ENCODE measurements at places on chromosomes 6 and 20.
A peak's percentile ranks its signal among the peaks of the same experiment; 100 is the strongest.

DNA sequence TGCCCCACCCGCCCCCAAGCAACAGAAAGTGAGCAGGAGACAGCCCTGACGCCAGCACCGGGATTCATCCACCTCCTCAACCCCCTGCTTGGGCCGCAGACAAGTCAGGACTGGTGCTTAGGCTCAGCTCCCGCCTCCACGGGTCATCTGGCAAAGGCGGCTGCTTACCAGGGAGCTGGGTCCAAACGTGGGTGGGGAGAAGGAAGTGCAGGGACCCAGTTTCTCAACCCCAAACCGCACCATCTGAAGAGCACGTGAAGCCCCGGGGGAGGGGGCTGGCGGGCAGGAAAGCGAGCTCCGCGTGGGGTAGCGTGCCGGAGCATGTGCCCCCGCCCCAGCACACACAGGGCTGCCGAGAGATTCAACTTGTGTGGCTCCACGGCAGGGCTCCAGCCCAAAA lies 87.2 kb downstream of the BMP7 start:
- H3K27ac ChIP-seq = no peak overlapping the region
- H3K27me3 ChIP-seq = no peaks in the 10 kb centered on the region
- H3K4me1 ChIP-seq = no peaks in the 10 kb centered on the region
- H3K4me3 ChIP-seq = no peak overlapping the region
- no peak for DNase-seq
- no peaks in the 10 kb centered on the region for H3K36me3 ChIP-seq

DNA sequence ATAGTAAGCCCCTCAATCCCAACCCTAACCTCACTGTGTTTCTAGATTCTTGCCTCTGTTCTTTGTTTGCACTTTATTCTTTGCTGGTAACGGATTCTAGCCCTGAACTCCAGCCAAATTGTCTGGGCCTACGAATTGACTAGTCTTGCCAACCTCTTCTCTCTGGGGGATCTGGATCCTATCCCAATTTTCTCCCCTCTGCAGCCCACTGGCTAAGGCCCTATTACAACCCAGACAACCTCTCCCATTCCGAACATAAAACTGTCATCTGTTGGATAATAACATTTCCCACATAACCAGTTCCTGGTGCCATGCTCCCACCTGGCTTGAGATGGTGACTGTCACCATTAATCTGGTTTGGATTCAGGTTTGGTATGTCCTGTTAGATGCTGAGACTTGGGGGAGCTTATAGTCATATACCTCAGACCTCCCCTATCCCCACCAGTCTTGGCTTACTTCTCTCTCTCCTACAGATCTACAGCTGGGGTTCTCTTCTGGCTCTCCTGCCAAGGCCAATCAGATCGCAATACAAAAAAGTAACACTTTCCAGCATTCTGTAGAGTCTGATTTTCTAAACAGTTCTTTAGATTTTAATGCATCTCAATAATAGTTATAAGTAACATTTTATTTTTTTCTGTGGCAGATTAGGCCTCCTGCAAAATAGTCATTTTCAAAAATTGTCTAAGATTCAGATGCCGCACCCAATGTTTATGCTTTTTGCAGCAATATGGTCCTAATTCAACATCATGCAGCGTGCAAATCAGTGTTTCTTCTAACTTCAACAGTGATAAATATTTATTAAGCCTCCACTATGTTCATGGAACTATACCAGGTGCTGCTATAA lies 29.8 kb upstream of the AHI1 start:
- no peaks in the 10 kb centered on the region for H3K27me3 ChIP-seq
- no peaks in the 10 kb centered on the region for H3K4me1 ChIP-seq
- DNase-seq = no peak
- no peaks in the 10 kb centered on the region for H3K36me3 ChIP-seq
- no peak overlapping the region for H3K27ac ChIP-seq

- H3K36me3 ChIP-seq = peaks cover 35% of the 10 kb centered on the region
- peaks cover 19% of the 10 kb centered on the region for H3K4me1 ChIP-seq
- no peak for DNase-seq
- H3K27ac ChIP-seq = no peak overlapping the region
- H3K27me3 ChIP-seq = no peaks in the 10 kb centered on the region
Observed at GRCh38 chr6:44115866-44116265, 11.4 kb downstream of the MRPL14 start.

DNA sequence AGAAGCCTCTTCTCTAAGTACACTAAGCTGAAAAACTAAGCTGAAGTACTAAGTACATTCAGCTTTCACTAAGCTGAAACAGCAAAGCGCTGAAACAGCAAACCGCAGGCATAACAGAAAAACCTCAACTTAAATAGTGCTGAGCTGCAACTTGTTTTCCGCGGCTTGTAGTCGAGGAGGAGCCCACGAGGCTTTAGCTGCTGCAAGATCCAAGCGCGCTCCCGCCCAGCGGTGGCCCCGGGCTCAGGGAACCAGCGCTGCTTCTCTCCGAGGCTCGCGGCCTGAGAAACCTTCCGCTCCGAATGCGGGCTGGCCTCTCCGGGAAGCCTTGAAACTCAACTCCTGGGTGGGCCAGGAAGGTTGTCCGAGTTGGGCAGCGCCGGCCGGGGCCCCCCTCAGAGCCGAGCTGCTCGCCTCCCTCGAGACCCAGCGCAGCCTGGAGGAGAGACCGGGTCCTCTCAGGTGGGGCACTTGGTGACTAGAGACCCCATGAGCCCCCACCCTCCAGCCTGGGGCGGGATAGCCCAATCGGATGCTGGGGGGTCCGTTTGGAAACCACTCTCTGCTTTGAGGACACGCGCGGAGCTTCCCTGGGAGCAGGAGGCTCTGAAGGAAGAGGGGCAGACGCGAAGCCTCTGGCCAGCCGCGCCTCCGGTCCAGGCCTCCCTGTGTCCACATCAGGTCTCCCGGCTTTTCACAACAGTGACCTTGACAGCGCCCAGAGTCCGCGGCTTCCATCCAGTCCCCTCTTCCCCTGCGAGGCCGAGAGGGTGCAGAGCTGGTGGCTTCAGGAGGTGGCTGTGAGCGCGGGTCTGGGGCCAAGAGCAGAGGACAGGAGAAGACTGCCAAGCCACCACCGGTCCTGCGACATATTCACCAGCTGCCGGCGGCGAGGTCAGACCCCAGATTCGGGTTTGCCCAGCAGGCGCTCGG lies 38.1 kb upstream of the HLA-E start:
- peaks cover 4% of the 10 kb centered on the region for H3K4me1 ChIP-seq
- H3K27ac ChIP-seq = no peak overlapping the region
- H3K27me3 ChIP-seq = peaks cover 25% of the 10 kb centered on the region
- H3K36me3 ChIP-seq = no peaks in the 10 kb centered on the region
- peak overlapping the region; percentile 55 for H3K4me3 ChIP-seq

DNA sequence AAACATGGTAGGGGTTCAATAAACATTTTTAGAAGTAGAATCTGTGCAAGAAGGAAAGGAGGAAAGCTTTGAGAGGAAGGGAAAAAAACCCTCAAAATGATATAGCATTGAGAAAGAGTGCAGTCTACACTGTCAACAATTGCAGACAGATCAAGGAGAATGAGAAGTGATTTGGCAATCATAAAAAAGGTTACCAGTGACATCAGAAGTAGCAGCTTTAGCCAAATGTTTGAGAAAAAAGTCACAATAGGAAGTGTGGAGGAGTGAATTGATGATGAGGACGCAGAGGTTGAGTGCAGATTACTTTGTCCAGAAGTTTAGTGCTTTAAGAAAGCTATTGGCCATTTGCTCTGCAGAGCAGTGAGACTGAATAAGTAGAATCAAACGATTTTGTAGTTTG lies 155.0 kb downstream of the GJA1 start:
- no peak overlapping the region for H3K4me3 ChIP-seq
- no peaks in the 10 kb centered on the region for H3K27me3 ChIP-seq
- H3K4me1 ChIP-seq = peaks cover 33% of the 10 kb centered on the region
- no peak for DNase-seq
- no peak overlapping the region for H3K27ac ChIP-seq

- no peak for DNase-seq
- H3K4me1 ChIP-seq = no peaks in the 10 kb centered on the region
- H3K36me3 ChIP-seq = no peaks in the 10 kb centered on the region
- no peaks in the 10 kb centered on the region for H3K27me3 ChIP-seq
- H3K27ac ChIP-seq = no peak overlapping the region
- H3K4me3 ChIP-seq = no peak overlapping the region
Observed at GRCh38 chr20:39338469-39339376, 376.6 kb downstream of the DHX35 start.

GRCh38 chr20:62367633-62368391 lies 700 bp upstream of the LAMA5 start:
- no peak for DNase-seq
- H3K27me3 ChIP-seq = no peaks in the 10 kb centered on the region
- H3K4me1 ChIP-seq = peaks cover 91% of the 10 kb centered on the region
- H3K36me3 ChIP-seq = no peaks in the 10 kb centered on the region
- peak overlapping the region; percentile 97 for H3K4me3 ChIP-seq
- H3K27ac ChIP-seq = peak overlapping the region; percentile 83

DNA sequence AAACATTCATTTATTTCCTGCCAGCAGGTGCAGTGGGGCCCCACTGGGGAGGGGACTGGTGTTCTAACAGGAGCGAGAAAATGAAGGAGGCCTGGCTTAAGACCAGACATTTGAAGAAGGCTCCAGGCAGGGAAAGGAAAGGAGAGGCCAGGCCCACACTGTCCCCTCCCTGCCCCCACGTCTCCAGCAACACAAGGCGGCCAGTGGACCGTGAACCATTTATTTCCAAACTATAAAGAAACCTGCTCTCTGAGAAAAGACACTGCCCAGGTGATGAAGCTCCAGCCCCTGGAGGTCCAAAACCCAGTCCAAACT lies 41.4 kb upstream of the CDH22 start:
- H3K27me3 ChIP-seq = no peaks in the 10 kb centered on the region
- H3K27ac ChIP-seq = no peak overlapping the region
- DNase-seq = no peak
- peaks cover 17% of the 10 kb centered on the region for H3K36me3 ChIP-seq
- peaks cover 8% of the 10 kb centered on the region for H3K4me1 ChIP-seq

DNA sequence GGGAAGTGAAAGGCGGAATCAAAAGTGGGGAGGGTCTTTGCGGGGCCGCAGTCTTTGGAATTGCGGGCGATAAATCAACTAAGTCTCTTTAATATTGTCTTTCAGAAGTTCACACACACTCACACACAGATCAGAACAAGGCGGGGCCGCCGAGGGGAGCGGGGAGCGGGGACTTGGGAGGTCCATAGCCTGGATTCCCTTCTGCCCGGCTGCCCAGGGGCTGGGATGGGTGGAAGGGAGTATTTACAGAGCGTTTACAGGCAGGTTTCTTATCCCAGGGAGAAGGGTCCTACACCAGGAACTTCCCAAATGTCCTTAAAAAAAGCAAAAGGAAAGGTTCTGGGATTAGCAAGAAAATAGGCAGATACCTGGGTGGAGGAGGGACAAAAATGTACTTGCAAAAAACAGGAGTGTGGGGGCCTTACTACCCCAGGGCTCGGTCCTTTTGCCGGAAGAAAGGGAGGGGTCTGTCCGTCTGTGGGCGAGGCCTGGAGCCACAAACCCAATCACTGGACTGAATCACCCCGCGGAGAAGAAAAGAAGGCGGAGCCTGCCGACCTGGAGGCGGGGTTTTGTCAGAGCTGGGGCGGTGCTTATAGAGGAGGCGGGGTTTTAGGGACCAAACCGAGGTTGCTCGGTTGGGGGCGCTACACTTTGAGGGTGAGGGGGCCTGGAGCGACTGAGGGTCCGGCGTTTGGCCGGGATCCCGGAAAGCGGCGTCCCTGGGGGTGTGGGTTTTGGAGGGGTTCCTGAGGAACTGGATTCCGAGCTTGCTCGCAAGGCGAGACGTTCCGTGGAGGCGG lies 3.2 kb downstream of the PRRT1 start:
- DNase-seq = no peak
- no peaks in the 10 kb centered on the region for H3K27me3 ChIP-seq
- no peaks in the 10 kb centered on the region for H3K36me3 ChIP-seq
- H3K4me1 ChIP-seq = peaks cover 15% of the 10 kb centered on the region
- peak overlapping the region; percentile 26 for H3K4me3 ChIP-seq

DNA sequence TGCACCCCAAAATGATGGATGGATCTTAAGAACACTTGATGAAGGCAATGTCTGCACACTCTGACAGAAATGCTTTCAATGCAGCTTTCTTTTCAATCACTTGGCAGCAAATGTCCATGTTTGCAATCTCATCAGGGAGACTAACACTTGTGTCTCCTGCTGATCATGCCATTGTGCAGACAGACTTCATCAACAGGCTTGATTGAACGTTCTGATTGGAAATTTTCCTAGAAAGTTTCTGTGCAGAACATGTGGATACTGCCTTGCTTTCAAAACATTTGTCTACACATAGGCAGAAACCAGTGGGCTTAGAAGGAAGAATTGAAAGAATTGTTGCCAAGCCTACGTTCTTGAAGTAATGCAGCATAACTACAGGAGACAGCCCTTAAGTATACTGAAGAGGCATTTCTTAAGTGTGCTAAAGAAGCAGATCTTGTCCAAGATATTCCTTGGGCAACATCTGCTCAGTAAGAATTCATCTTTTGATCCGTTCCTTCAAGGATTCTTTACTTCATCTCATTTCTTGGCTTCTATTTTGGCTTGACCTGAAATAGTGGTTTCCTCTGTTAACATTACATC lies 120.4 kb upstream of the PLCB4 start:
- H3K4me3 ChIP-seq = no peak overlapping the region
- no peaks in the 10 kb centered on the region for H3K36me3 ChIP-seq
- DNase-seq = no peak
- no peaks in the 10 kb centered on the region for H3K4me1 ChIP-seq
- H3K27me3 ChIP-seq = no peaks in the 10 kb centered on the region
- no peak overlapping the region for H3K27ac ChIP-seq

- no peak overlapping the region for H3K27ac ChIP-seq
- no peaks in the 10 kb centered on the region for H3K27me3 ChIP-seq
- H3K4me1 ChIP-seq = no peaks in the 10 kb centered on the region
- H3K4me3 ChIP-seq = no peak overlapping the region
- peaks cover 25% of the 10 kb centered on the region for H3K36me3 ChIP-seq
Observed at GRCh38 chr20:3577366-3577765, 85.8 kb downstream of the GFRA4 start.

DNA sequence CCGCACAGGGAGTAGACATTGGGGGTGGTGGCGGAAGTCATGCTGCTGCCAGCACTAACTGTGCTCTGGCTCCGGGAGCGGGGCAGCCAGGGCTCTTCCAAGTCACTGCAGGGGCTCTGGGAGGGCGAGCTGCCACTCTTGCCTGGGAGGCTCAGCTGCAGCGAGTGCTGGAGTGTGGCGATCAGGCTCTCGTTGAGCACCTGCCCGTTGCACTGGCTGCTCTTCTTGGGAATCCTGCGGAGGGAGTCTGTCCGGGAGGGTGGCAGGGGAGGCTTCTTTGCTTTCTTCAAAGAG lies 28.0 kb downstream of the HEBP2 start:
- no peak for DNase-seq
- no peaks in the 10 kb centered on the region for H3K4me1 ChIP-seq
- H3K27me3 ChIP-seq = no peaks in the 10 kb centered on the region
- no peaks in the 10 kb centered on the region for H3K36me3 ChIP-seq

GRCh38 chr20:11727708-11728107 lies 190.0 kb upstream of the BTBD3 start:
- H3K27ac ChIP-seq = no peak overlapping the region
- no peaks in the 10 kb centered on the region for H3K27me3 ChIP-seq
- no peaks in the 10 kb centered on the region for H3K4me1 ChIP-seq
- no peaks in the 10 kb centered on the region for H3K36me3 ChIP-seq
- H3K4me3 ChIP-seq = no peak overlapping the region

GRCh38 chr6:51568771-51569170 lies 518.6 kb downstream of the PKHD1 start:
- H3K4me1 ChIP-seq = no peaks in the 10 kb centered on the region
- no peak overlapping the region for H3K4me3 ChIP-seq
- no peak overlapping the region for H3K27ac ChIP-seq

Measured in thoracic aorta (tissue), 2 donors.